ENCODE measurements at places on chromosomes 16 and 17.

- DNase-seq, result no peak
Observed at GRCh38 chr17:10052106-10052813, 146.1 kb downstream of the GAS7 start.

DNA sequence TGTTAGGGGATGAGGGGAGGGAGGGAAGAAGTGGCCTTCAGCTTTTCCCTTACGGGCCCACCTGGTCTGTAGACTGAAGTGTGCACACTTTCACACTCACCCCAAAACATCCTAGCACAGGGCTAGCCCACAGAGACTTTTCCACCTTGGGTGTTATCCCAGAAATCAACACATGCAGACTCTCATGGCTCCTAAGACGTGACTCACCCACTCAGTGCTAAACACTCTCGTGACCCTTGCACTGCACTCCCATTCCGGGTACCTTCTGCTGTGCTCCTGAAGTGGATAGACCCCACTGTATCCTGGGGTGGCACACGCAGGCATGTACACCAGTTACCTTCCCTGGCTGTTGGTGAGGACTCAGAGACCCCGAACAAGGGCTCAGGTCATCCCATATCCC is 23.0 kb upstream of the ABCC3 start:
- no peak for DNase-seq

- no peak for DNase-seq
Observed at GRCh38 chr16:79640513-79641360, 40.2 kb upstream of the MAF start.

- peak; percentile 92 for DNase-seq
Observed at GRCh38 chr16:30805370-30806169, 18.6 kb upstream of the ZNF629 start.

DNA sequence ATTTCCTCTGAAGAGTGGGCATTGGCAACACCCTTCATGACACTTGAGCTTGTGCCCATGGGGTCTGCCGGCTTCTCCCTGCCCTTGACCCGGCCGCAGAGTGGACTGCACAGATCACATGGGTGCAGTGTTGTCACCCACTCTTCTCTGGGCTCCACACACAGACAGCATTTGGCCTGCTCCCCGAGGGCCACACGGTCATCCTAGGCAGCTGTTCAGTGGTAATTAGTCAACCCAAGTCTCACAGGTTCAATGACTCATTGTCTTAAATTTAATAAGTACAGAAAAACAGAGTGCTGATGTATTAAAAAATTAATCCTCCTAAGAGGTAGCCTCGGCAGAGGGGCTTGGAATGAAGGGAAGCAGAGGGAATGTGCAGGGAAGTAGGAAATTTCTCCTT is 204.8 kb downstream of the MSI2 start:
- no peak for DNase-seq

GRCh38 chr17:64455993-64456885 is 7.3 kb downstream of the MILR1 start:
- no peak for DNase-seq

- no peak for DNase-seq
Observed at GRCh38 chr17:20954794-20955193, 88.0 kb downstream of the USP22 start.

DNA sequence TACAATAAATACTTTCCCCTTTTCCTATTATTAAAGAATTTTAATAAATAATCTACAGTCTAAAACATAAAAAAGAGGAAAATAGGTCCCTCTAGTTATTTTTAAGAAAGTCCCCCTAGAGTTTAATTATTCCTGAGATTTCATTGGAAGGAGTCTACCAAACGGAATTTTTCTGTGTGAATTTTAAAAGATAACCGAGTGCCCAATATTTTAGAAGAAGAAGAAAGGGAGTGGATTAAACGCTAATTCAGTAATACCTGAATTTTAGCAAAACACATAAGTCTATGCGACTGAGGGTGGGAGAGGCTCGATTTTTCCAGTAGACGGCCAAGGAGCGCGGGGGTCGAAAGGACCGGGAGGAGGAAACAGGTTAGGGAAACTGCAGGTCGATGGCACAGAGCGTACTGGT is 2.2 kb downstream of the HOXB2 start:
- no peak for DNase-seq

GRCh38 chr17:82611140-82612058 is 36.8 kb downstream of the WDR45B start:
- DNase-seq, result no peak

DNA sequence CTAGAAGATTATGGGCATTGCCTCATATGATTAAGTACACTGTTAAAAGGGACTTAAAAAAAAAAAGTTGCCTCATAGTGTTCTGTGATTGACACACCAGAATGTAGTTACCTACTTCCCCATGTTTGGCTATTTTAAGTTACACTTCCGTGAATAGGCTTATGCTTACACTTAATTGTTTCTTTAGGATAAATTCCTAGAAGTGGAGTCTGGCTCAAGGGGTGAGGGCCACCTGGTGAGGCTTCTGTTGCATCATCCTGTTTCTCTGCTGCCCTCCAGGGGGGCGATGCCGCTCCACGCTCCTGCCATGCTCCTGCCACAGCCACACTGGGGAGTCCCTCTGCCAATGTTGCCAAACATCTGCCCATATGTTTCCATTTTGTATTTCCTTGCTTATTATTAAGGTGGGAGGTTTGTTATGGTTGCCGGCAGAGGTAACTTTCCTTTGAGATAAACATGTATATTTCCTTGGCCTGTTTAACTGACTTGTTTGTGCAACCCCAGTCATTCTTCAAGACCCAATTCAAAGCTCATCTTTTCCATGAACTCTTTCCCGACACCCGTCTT is 73.1 kb downstream of the KSR1 start:
- DNase-seq, result no peak

DNA sequence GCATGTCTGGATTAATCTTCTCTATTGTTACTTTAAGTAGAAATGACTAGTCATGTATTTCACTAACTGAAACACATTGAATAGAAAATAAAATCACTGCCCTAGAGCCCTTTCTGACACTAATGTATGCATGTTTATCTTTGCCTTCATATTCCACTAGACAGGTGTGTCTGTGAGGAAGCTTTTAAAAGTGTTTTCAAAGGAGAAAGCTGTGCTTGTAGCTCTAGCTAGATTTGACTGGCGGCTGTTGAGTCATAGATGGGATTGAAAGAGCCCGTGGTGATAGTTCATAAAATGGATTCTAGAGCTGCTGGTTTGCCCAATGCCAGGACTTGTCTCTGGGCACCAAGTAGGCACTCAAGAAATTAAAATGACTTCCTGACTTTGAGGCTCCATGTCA is 189.0 kb upstream of the PIRT start:
- DNase-seq, result no peak

GRCh38 chr17:65328567-65328966 is 191.4 kb downstream of the RGS9 start:
- no peak for DNase-seq

- no peak for DNase-seq
Observed at GRCh38 chr17:55433029-55433628, 11.5 kb upstream of the MMD start.

GRCh38 chr16:35794896-35795295 is 2335.5 kb downstream of the TP53TG3F start:
- DNase-seq, result no peak

- peak; percentile 16 for DNase-seq
Observed at GRCh38 chr16:54066451-54067105, 220.0 kb downstream of the IRX3 start.

- DNase-seq, result no peak
Observed at GRCh38 chr16:14303182-14303618, 232.1 kb downstream of the MRTFB start.

DNA sequence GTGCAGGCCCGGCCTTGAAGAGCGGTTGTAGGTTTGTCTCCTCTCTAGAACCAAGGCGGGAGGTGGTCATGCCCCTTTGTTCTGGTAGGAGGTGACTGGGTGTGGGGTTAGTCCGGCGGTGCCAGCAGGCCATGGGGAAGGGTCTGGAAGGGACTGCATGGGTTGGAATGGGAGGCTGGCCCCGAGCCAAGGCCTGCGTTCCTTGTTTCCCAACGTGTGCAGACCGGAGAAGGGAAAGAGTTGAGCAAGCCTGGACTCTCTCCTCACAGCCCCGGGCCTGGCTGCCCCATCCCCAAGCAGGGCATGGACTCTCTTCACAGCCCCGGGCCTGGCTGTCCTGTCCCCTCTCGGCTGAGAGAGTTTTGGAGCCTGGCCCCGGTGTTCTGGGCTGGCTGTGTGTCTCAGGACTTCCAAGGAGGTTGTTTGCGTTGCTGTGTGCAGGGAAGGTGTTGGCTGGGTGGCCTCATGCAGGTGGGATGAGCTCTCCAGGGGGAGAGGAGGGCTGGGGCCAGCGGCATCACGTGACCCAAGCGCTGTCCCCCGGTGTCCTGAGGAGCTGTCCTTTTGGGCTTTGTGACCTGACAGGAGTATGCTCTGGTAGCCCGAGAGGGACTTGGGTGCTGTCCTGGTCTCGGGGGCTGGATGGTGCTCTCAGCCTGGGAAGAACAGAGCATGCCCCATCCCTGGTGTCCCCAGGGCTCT is 2.6 kb downstream of the CACNA1H start:
- DNase-seq, result no peak

DNA sequence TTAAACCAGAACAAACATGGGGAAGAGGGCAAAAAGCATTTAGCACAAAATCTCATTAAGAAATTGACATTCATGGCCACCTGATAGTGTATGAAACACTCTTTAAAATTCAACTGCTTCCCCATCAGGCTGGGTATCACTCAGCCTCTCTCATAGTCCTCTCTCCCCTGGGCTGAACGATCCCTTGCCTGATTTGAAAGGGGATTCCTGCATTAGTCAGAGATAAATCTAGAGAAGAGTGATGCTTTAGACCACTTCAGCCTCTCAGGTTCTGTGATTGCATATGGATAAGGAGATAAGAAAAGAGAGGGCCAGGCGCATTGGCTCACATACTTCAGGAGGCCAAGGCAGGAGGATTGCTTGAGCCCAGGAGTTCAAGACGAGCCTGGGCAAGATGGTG is 280.0 kb downstream of the SOX9 start:
- no peak for DNase-seq

DNA sequence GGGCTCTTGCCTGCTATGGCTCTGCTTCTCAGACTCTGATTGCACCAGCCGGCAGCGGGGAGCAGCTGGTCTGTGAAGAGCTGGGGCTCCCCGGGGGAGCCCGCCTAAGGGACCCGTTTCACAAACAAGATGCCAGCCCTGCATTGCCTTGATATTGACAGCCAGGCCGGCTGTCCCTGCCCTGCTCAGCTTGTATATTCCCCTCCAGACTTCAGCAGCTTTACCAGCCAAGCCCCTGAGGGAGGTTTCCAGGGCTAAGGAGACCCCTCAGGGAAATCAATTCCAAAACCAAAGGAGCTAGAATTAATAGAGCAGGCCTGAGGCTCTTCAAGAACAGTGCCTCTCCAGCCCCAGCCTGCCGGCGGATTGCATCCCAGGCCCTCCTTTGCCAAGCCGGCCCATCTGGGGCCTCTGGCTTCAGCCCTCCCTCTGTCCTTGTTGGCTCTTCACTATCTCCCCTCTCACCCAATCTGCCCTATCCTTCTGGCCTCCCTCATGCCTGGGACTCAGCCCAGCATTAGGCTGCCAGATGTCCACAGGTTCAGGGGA is 5.7 kb downstream of the CALB2 start:
- DNase-seq, result no peak

- no peak for DNase-seq
Observed at GRCh38 chr16:88705076-88705684, 1.0 kb downstream of the RNF166 start.

GRCh38 chr16:87615621-87616041 is 13.3 kb downstream of the JPH3 start:
- no peak for DNase-seq

DNA sequence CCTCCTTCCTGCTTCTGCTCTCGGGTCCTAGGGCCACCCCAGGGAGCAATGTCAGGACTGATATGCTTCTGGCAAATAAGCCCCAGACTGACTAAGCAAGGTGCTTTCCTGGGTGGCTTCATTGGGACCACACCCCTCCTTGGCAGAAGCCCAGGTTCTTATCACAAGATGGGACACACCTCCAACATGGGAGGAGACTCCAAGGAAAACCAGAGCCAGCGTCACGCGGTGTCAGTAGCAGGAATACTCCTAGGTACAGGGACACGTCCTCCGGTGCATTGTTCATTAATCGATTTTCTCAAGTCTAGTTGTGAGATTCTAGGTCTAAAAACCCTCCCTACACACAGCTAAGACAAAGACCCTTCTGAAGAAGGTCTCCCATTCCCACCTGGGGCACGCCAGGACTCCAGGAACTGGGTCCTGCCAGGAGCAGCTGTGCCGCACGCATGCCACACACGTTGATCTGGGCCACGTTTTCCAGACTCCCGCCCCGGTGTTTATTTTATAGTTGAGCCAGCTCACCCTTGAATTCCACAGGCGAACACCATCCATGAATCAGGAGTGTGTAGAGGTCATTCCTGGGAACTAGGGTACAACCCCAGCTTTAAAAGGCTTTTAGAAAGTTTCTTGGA is 30.8 kb downstream of the FA2H start:
- no peak for DNase-seq

DNA sequence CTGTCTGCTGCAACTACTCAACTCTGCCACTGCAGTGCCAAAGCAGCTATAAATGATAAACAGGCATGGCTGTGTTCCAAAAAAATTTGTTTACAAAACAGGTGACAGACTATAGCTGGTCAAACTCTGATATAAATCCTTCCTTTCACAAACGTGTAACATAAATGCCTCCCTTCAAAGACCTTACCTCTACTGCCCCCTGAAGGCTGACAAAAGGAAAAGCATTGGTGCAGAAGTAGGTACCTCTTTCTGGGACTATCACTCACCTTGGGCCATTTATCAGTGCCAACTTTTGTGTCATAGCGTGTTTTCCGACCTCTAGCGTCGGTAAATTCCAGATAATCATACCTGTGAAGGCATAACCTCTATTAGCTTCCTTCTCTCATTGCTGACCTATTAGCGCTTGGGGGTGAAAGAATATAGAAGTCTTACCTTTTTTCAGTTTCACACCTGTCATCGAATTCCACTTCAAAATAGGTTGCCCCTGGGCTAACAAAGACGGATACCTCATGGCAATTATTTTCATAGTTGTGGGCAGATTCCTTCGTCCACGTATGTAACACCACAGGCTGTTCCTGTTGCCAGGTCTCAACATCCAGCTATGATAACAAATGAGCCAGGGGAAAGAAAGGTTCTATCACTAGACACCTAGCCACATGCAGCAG is 67.9 kb downstream of the ZZEF1 start:
- peak; percentile 70 for DNase-seq

DNA sequence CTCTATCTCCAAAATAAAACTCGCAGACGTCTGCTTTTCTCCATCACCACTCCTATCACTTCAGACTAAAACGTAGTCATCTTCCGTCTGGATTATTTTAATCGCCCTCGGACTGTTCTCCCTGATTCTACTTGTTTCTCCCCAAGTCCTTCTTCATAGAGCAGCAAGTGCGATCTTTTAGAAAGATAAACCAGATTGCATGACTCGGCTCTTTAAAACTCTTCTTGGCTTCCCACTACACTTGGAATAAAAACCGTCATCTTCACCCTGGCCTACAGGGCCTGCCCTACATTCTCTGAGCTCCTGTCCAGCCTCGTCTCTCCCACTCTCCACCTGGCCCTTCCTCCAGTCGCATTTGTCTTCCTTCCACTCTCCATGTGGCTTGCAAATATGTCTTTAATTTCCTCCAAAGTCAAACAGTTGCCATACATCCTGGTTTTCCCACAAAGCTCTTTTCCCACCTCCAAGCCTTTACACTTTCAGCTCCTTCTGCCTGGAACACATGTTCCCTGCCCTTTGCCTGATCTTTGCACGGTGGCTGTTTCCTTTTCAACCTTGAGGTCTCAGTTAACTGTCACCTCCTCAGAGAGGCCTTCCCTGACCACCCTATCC is 70.5 kb upstream of the DHX40 start:
- DNase-seq, result no peak

Measured in iPS-NIHi11 (cell line).